ENCODE measurements at places on chromosomes 12 and 14.

DNA sequence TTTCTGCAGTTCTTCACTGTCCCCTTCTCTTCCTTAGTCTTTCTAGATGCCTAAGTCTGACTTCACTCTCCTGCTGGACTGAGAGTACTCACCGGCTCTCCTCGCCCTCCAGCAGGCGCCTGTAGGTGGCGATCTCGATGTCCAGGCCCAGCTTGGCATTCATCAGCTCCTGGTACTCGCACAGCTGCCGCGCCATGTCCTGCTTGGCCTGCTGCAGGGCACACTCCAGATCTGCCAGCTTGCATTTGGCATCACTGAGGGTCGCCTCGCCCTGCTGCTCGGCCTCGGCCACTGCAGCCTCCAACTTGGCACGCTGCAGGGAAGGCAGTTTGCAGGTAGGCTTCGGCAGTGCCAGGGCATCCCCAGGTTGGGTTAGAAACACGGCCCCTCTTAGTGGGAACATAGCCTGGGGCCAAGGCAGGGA is 5.2 kb downstream of the KRT84 start:
- DNase-seq: peak; percentile 33

DNA sequence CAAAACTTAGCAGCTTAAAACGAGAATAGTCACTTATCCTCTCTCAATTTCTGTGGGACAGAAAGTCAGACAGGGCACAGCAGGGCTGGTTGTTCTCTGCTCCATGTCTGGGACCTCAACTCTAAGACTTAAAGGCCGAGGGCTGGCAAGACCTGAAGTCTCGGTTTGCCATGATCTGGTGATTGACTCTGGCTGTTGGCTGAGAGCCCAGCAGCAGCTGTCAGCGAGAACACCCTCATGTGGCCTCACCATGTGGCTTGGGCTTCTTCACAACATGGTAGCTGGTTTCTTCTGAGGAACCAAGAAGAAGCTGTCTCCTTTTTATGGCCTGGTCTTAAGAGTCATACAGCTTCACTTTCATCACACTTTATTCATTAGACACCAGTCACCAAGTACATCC is 1.7 kb upstream of the VASH1 start:
- DNase-seq: peak; percentile 15

- DNase-seq: peak; percentile 35
Observed at GRCh38 chr14:25929881-25930615, 667.8 kb downstream of the NOVA1 start.

- peak; percentile 86 for DNase-seq
Observed at GRCh38 chr12:4134448-4135263, 138.9 kb upstream of the CCND2 start.

- DNase-seq: peak; percentile 30
Observed at GRCh38 chr12:24695657-24696329, 253.1 kb downstream of the BCAT1 start.

DNA sequence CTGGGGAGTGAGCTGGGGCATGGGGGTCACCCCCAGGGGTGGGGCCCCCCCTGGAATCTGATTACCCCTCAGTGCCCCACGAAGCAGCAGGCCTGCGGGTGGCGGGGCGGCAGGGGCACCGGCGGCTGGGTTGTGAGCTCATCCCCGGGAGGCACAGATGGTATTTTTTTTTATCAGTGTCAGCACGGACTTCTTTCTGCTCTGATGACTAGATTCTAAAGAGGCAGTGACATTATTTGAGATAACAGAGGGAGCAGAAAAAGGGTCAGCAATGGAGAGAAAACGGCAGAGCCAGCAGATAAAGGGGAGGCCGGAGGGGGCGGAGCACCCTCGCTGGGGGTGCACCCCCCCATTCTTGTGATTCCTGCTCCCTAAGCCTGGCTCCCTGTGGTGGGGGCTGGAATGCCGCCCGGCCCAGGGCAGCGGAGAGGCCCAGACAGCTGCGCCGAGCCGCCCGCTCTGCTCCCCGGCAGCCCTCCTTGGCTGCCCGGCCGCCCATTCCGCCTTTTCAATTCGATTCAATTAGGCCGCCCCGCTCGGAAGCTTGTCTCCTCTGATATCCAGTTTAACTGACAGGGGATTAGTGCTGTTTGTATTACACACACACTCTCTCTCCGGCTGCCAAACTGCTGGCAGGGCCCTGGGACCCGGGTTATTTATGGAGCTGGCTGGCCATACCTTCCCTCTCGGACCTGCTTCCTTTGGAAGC is 32.9 kb downstream of the MVK start:
- DNase-seq: peak; percentile 76

Data from muscle of leg (tissue), 16 donors.